ENCODE measurements at places on chromosomes 11 and 22.
A peak's percentile ranks its signal among the peaks of the same experiment; 100 is the strongest.

- H3K27me3 ChIP-seq: no peaks in the 10 kb centered on the region
- no peak overlapping the region for H3K4me3 ChIP-seq
- no peak for DNase-seq
- peak overlapping the region; percentile 34 for H3K27ac ChIP-seq
- peaks cover 26% of the 10 kb centered on the region for H3K4me1 ChIP-seq
- H3K36me3 ChIP-seq: no peaks in the 10 kb centered on the region
These were observed 6.0 kb upstream of the CD248 start for GRCh38 chr11:66322732-66323427.

DNA sequence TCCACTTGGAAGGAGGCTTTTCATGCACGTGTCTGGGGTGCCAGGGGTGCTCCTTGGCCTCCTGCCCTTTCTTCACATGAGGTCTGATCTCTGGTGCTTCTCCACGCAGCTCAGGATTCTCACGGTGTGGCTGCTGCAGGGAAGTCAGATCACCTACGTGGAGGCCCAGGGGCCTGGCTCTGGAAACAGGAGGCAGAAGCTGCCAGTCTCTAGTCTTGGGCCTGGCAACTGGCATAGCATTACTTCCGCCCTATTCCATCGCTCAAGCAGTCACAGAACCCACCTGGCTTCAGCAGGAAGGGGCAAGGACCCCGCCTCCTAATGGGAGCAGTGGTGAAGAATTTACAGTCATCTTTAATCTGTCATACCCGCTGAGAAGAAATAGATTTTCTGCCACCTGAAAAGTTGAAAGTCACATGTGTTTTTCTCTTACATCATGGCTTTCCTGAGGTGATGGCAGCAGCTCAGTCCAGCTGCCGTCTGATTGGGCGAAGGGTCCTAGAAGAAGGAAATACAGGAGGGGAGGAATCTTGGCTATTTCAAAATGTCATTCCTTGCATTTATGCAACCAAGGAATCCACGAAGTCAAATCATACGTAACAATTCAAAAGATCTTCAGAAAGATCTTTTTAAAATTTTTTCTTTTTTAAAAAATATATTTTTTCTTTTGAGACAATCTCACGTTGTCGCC, 50.1 kb upstream of the DKK3 start:
- no peaks in the 10 kb centered on the region for H3K36me3 ChIP-seq
- H3K27ac ChIP-seq: no peak overlapping the region
- no peak for DNase-seq
- no peaks in the 10 kb centered on the region for H3K27me3 ChIP-seq

GRCh38 chr11:130118165-130118564, 41.4 kb upstream of the ST14 start:
- H3K36me3 ChIP-seq: no peaks in the 10 kb centered on the region
- peaks cover 43% of the 10 kb centered on the region for H3K4me1 ChIP-seq
- H3K4me3 ChIP-seq: no peak overlapping the region
- no peak for DNase-seq
- H3K27ac ChIP-seq: no peak overlapping the region
- H3K27me3 ChIP-seq: no peaks in the 10 kb centered on the region

DNA sequence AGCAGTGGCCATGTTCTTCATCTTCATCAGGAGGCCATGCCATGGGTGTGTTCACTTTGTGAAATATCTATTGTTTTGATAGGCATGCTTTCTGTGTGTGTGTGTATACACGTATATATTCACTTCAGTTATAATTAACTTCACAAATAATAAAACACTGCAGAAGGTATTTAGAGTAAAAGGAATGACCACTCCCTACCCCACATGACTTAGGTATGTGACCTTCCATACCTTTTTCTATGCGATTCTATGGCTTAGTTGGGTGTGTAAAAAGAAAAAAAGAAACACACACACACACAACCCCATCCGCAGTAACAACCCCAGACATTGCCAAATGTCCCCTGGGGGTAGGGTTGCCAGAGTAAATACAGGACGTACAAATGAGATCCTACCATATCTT, 72.0 kb downstream of the CYTH4 start:
- peaks cover 79% of the 10 kb centered on the region for H3K27me3 ChIP-seq
- no peak overlapping the region for H3K27ac ChIP-seq
- DNase-seq: no peak

DNA sequence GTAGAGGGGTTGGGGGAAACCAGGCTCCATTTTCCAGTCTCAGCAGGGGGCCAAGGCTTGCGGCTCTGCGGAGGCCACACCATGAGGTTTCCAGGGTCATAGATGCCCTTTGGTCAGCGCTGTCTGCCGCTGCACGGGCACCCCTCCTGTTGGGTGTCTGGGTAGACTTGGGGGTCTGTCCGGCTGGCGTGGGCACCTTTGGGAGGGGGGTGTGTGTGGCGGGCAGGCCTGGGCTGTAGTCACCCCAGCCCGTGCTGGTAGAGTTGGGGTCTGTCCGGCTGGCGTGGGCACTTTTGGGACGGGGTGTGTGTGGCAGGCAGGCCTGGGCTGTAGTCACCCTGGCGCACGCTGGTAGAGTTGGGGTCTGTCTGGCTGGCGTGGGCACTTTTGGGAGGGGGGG, 18.6 kb downstream of the LSP1 start:
- no peaks in the 10 kb centered on the region for H3K36me3 ChIP-seq
- peak overlapping the region; percentile 50 for H3K4me3 ChIP-seq
- H3K27ac ChIP-seq: peak overlapping the region; percentile 68
- peaks cover 41% of the 10 kb centered on the region for H3K4me1 ChIP-seq

DNA sequence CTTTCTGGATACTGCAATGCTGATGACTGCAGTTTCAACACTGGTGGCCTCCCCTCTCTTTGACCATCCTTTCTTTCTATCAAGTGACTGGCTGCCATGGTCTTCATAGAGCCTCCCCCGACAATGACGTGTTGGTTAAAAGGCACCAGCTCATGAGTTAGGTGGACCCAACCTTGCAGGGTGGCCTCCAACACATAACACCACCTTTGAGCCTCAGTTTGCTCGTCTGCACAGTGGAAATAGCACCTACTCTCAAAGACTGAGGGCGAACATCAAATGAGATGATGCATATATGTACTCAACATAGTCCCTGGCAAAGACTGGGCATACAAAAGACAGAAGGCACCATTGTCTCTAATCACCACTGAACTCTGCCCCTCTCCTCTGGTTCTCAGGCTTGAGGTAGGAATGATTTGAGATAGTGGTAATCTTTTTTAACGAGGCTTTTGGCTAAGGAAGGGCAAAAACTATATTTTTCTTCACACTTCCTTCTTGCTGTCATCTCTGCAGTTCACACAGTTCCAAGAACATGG, 119.1 kb downstream of the NAT10 start:
- no peak overlapping the region for H3K27ac ChIP-seq

GRCh38 chr11:41389623-41390130, 69.8 kb downstream of the LRRC4C start:
- DNase-seq: no peak
- H3K27me3 ChIP-seq: no peaks in the 10 kb centered on the region
- H3K36me3 ChIP-seq: no peaks in the 10 kb centered on the region
- no peak overlapping the region for H3K4me3 ChIP-seq
- no peak overlapping the region for H3K27ac ChIP-seq

- H3K27ac ChIP-seq: no peak overlapping the region
- no peaks in the 10 kb centered on the region for H3K27me3 ChIP-seq
- H3K36me3 ChIP-seq: no peaks in the 10 kb centered on the region
- H3K4me1 ChIP-seq: no peaks in the 10 kb centered on the region
These were observed 214.3 kb downstream of the LRRC4C start for GRCh38 chr11:41245184-41245583.

GRCh38 chr11:115684699-115685098, 180.5 kb upstream of the CADM1 start:
- no peak for DNase-seq
- no peaks in the 10 kb centered on the region for H3K36me3 ChIP-seq
- no peak overlapping the region for H3K27ac ChIP-seq
- no peaks in the 10 kb centered on the region for H3K4me1 ChIP-seq

DNA sequence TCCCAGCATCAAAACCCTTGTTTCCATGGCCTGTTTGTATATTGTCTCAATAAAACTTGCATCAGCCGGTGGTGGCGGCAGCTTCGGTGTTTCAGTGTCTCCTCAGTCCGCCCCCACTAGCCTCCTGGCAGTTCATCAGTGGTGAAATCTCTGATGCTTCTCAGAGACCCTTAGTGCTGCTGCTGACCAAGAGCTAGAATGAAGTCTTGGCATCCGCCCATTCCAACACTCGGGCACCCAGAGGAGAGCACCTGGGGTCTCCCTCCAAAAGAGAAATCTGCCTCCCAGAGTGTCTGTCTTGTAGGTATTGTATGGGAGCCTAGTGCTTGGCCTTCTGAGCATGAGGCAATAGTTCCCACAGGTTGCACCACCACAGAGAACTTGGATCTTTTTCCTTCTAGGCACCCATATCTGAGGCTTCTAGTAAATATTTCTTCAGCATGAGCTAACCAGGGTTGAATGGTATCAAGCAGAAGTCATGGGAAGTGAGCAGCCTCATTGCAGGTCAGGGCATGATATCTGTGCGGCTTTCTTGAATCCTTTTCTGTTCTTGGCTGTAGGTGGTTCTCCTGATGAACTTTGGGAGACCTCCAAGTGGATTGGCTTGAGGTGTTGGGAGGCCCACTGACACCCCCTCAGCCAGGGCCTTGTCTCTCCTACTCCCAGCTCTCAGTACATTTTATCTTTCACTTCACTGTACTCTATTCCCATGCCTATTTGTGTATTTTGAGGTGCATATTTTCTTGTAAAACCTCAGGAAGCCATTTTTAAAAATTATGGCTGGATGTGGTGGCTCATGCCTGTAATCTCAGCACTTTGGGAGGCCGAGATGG, 13.2 kb upstream of the AIFM3 start:
- H3K27ac ChIP-seq: peak overlapping the region; percentile 78
- DNase-seq: no peak
- no peaks in the 10 kb centered on the region for H3K27me3 ChIP-seq
- H3K36me3 ChIP-seq: peaks cover 51% of the 10 kb centered on the region

DNA sequence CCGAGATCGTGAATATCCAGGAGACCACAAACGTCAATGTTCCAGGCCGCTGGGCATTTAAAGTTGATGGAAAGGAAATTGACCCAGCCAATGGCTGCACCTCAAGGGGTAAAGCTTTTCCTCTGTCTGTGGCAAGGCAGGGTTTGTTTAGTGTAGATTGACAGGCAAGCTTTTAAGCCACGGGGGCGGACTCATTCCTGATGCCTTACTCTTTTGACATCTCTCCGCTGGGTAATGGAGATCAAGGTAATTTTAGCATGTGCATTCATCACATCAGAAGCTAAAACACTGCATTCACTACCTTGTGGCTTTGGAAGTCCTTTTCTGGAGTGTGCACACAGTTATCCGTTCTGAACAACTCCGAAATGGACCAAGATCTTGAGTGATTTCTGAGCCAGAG, 12.6 kb downstream of the TECTA start:
- H3K36me3 ChIP-seq: no peaks in the 10 kb centered on the region
- no peak overlapping the region for H3K27ac ChIP-seq
- peaks cover 7% of the 10 kb centered on the region for H3K4me1 ChIP-seq
- DNase-seq: no peak
- H3K4me3 ChIP-seq: no peak overlapping the region
- H3K27me3 ChIP-seq: no peaks in the 10 kb centered on the region

- peaks cover 98% of the 10 kb centered on the region for H3K4me1 ChIP-seq
- H3K4me3 ChIP-seq: no peak overlapping the region
- no peaks in the 10 kb centered on the region for H3K27me3 ChIP-seq
- no peak for DNase-seq
These were observed 8.9 kb upstream of the MAPK11 start for GRCh38 chr22:50278956-50279619.

GRCh38 chr22:38214302-38215056, 12.7 kb downstream of the MAFF start:
- no peaks in the 10 kb centered on the region for H3K36me3 ChIP-seq
- no peaks in the 10 kb centered on the region for H3K27me3 ChIP-seq
- peak overlapping the region; percentile 54 for H3K4me3 ChIP-seq
- DNase-seq: no peak

- no peaks in the 10 kb centered on the region for H3K27me3 ChIP-seq
- H3K27ac ChIP-seq: no peak overlapping the region
- no peak overlapping the region for H3K4me3 ChIP-seq
- H3K4me1 ChIP-seq: no peaks in the 10 kb centered on the region
- no peaks in the 10 kb centered on the region for H3K36me3 ChIP-seq
These were observed 19.2 kb upstream of the CSF2RB start for GRCh38 chr22:36894266-36894665.

GRCh38 chr22:36409056-36409455, 21.3 kb upstream of the MYH9 start:
- H3K4me1 ChIP-seq: peaks cover 41% of the 10 kb centered on the region
- no peak for DNase-seq
- H3K27ac ChIP-seq: peak overlapping the region; percentile 93
- no peaks in the 10 kb centered on the region for H3K27me3 ChIP-seq
- H3K36me3 ChIP-seq: no peaks in the 10 kb centered on the region

DNA sequence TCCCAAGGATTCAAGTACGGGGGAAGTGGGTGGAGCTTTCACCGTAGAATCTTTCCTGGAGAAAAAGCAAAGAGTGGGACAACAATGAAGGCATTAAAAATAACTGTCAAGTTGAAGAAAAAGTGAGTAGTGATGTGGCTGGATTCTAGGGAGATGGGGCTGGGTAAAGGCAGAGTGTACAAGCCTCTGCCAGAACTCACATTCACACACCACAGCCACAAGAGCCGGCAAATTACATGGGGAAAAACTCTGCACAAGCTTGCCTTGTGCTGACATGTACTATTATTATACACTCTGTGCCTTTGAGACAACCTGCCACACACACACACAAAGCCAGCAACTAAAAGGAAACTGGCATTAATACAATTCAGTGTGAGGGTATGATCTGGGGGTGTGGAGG, 182.6 kb downstream of the LARGE1 start:
- H3K36me3 ChIP-seq: no peaks in the 10 kb centered on the region
- H3K4me1 ChIP-seq: no peaks in the 10 kb centered on the region
- DNase-seq: no peak
- no peak overlapping the region for H3K4me3 ChIP-seq

DNA sequence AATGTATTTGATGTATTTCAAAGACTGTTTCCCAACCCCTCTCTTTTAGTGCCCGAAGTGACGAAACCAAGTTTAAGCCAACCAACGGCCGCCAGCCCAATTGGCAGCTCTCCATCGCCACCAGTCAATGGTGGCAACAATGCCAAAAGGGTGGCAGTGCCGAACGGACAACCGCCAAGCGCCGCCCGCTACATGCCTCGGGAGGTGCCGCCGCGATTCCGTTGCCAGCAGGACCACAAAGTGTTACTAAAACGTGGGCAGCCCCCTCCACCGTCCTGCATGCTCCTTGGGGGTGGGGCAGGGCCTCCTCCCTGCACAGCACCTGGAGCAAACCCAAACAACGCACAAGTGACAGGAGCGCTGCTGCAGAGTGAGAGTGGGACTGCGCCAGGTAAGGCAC, 84.1 kb downstream of the TNRC6B start:
- H3K27me3 ChIP-seq: no peaks in the 10 kb centered on the region
- H3K4me3 ChIP-seq: no peak overlapping the region
- peaks cover 15% of the 10 kb centered on the region for H3K4me1 ChIP-seq
- peaks cover 63% of the 10 kb centered on the region for H3K36me3 ChIP-seq
- no peak for DNase-seq
- no peak overlapping the region for H3K27ac ChIP-seq

- no peak for DNase-seq
- no peak overlapping the region for H3K27ac ChIP-seq
- H3K27me3 ChIP-seq: no peaks in the 10 kb centered on the region
- H3K4me1 ChIP-seq: no peaks in the 10 kb centered on the region
- H3K4me3 ChIP-seq: no peak overlapping the region
These were observed 9.6 kb upstream of the RGL4 start for GRCh38 chr22:23681026-23681809.

- no peaks in the 10 kb centered on the region for H3K4me1 ChIP-seq
- no peak overlapping the region for H3K27ac ChIP-seq
- no peak overlapping the region for H3K4me3 ChIP-seq
- no peaks in the 10 kb centered on the region for H3K27me3 ChIP-seq
- DNase-seq: no peak
These were observed 17.6 kb upstream of the GAS2L1 start for GRCh38 chr22:29288837-29289236.

Data from esophagus squamous epithelium (tissue), 5 donors.